NCI-H524 (cell line): ENCODE measurements at places on chromosomes 2 and 18.

- DNase-seq = no peak
Measured at GRCh38 chr2:43318791-43319190, 92.4 kb upstream of the ZFP36L2 start.

DNA sequence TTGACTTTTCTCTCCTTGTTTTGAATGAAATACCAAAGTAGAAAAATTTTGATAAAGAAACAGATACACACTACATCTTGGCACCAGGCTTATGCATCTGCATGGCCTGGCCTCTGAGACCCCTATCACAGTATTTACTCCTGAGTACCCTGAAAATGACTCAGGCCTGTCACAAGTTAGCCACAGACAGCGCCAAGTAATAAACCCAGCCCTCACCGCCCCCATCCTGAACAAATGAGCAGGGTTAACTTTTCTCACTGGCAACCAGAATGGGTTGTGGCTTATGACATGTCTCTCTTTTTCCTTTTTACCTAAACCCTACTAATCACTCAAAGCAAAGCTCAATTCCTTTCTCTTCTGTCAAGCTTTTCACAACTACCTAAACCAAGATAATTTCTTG, 35.3 kb downstream of the SPRED2 start:
- DNase-seq = no peak

GRCh38 chr2:167595839-167596471, 651.4 kb downstream of the STK39 start:
- DNase-seq = no peak

DNA sequence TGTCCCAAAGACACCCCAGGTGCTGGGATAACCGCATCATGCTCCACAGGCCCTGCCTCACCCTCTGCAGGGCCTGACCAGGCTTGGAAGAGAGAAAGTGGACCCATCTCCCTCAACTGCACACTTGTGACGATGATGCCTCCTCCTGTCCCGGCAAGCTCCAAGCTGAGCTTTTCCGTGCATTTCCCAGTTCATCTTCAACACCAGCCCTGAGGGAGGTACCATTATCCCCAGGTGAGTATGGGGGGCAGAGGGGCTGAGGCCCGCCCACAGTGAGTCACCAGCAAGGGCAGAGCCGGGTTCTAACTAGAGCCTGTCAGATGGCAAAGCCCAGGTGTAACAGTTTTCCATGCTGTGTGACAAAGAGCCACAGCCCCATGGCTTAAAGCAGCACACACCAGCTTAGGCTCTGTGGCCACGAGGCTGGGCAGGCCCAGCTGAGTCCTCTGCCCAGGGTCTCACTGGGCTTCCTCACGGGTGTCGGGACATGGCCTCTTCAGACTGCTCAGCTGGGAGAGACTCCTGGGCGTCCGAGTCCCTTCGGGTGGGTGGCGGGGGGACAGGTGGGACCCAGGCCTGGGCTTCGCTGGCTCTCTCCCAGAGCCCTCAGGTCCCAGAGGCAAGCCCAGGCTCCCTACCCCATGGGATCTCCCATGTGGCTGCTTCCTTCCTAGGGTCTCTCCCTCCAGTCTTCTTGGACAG, 108.4 kb upstream of the OTOS start:
- no peak for DNase-seq

DNA sequence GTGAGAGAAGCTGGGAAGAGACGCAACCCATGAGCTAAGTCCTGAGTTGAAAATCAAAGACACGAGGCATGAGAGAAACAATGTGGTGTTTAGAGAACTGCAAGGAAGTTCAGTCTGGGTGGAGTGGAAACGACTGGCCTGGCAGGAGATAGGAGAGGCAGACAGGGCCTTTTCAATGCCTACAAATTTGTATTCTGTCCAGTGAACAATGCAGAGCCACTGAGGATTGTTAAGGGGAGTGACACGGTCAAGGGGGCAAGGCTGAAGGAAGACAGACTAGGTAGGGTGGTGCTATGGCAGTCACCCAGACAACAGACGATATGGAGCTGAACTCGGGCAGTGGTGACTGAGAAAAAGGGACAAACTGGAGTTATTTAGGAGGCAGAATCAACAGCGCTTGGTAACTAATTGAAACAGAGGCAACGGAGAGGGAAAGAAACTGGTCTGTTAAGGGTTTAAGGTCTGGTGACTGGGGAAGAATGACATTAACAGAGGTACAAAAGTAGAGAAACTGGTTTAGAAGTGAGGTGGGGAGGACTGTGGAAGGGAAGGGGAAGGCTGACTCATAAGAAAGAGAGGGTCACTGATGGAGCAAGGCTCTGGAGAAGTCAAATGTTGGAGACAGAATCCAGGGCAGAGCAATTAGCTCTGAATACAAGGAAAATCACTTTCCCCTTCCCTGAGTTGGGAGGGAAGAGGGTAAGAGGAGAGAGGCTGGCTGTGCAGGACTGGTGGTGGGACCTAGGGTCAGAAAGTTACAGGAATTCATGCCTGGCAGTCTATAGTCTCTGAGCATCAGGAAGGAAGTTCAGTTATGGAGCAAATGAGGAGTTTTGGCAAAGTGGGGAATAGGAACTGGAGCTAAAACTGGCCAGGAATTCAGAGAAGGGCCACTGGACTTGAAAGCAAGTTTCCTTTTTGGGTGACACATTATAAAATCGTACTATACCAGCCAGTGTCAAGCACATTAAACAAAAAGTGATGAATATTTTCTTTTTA, 63.4 kb upstream of the CHRNA1 start:
- DNase-seq = no peak

DNA sequence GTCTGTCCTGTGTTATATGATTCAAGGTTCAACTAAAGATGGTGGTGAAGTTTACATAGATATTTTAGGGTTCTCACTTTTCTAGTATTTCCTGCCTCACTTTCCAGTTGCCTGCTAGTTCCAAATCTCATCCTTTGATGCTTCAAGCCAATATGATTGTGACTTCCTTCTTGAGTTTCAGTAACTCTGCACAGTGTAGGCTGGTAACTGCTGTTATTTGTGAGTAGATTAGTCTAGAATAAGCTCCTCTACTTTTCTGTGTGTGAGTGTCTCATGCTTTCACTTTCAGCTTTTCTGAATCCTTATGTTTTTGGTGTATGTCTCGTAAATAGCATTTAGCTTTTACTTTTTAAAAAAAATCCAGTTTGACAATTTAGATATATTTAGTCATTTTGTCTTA, 42.6 kb downstream of the GALNT1 start:
- no peak for DNase-seq

DNA sequence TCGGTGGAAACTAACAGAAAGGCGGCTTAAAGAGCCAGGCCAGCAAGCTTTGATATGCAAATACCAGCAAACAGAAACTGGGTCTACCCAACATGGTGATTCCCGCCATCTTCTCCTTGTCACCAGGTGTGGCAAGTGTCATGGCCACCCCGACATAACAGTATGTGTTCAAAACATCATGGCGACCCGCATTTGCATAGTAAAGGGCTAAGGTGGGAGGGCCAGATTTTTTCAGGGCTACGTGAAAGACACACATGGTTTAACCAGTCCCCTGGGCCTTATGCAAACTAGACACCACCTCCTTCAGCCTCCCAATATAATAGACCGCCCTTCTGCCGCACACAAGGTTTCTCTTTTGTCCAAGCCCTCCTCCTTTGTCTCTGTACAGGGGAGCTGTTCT, 260.4 kb downstream of the METTL4 start:
- DNase-seq = no peak

DNA sequence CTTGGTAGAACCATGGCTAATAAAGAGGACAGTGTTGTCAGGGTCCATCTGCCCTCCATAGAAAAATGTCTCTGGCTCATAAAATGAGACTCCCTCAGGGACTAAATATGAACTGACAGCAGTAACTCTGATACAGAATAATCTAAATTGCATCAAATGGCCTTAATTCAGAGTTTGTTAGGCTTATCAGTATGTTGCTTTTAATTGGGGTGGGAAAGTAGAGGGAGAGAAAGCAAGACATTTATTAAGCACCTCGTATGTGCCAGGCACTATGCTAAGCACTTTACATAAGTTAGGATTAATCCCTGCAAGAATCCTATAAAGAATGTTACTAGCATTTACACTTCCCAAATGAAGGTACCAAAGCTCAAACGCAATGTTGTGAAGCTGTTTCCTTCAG, 115.2 kb downstream of the MMADHC start:
- no peak for DNase-seq

DNA sequence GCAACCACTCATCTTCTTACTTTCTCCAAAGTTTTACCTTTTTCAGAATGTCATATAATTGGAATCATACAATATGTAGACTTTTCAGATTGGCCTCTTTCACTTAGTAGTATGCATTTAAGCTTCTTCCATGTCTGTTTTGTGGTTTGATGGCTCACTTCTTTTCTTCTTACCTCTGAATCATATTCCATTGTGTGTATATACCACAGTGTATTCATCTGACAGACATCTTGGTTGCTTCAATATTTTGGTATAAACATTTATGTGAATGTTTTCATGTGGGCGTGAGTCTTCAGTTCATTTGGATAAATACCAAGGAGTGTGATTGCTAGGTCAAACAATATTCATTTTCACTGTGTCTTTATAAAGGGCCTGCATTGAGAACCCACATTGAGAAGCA, 136.1 kb upstream of the NOSTRIN start:
- no peak for DNase-seq

- DNase-seq = no peak
Measured at GRCh38 chr2:69589973-69590652, 53.4 kb downstream of the AAK1 start.

- DNase-seq = no peak
Measured at GRCh38 chr18:59456657-59457056, 97.6 kb upstream of the LMAN1 start.

DNA sequence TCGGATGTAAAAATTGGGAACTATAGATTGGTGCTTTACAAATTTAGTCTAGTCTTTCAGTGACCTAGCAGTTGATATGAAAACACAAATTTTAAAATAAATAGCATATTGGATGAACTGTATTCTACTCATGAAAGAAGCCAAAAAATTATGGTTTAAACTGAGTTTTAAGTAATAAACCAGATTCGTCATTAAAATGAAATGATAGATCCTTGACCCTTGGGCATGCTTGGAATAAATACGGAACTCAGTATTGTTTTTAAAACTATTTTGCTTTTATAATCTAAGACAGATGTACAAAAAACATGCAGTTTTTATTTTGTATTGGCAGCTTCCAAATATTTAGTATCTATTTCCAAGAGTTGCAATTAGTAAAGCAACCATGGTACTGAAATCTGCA, 34.6 kb upstream of the TBR1 start:
- no peak for DNase-seq

DNA sequence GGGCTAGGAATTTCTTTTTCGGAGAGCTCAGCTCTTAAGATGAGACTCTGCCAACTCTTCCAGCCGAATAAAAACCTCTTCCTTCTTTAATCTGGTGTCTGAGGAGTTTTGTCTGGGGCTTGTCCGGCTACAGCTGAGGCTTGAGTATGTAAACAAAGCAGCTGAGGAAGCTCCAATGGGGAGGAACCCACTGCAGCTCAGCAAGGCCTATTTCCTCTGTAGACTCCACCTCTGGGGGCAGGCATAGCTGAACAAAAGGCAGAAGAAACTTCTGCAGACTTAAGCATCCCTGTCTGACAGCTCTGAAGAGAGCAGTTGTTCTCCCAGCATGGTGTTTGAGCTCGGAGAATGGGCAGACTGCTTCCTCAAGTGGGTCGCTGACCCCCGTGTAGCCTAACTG, 838.7 kb downstream of the CCDC85A start:
- DNase-seq = no peak

GRCh38 chr2:38438133-38438882, 61.2 kb upstream of the ATL2 start:
- DNase-seq = peak; percentile 54

DNA sequence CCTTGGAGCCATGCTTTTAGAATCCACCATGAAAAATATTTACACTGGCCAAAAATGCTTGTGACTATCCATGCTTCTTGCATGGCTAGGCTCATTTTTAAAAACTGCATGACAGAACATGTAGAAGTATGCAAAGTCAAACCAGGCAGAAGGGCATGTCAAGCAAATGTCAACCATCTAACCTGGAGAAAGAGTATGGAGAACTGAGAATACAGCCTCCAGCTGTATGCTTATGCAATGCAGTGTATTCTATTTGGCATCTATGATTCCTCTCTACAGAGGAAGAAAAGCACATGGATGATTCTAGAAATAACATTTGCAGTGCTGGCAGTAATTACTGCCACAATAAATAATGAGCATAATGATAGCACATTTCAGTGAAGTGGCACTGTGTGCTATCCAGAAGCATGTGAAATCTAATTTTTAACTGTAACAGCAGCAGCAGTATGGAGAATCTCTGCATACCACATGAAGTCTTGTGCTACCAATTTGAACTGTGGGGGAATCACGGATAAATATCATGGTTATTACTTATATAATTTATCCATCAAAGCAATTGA, 87.3 kb upstream of the CCDC141 start:
- no peak for DNase-seq
